Left ventricle myocardium superior (tissue), 1 donor: ENCODE measurements at places on chromosomes 3 and 15. TPM values are rescaled to one million over a fixed set of nuclear protein-coding genes. Genes with fewer than 3 reads are reported as not detected.

Gene ITPKA
- 6.0 TPM for total RNA-seq

Gene LRRIQ4
- total RNA-seq: not detected

Gene SAMMSON
- not detected for total RNA-seq

Gene CLSTN2
- 4.9 TPM for total RNA-seq

Gene KNL1
- total RNA-seq: 0.89 TPM

Gene FOXB1
- not detected for total RNA-seq

Gene CLDN16
- total RNA-seq: not detected

Gene CD276
- 39.0 TPM for total RNA-seq

Gene TGM5
- not detected for total RNA-seq

Gene AADACL2
- not detected for total RNA-seq

Gene UBXN7
- 36.0 TPM for total RNA-seq
